Vagina (tissue), 2 donors: ENCODE measurements at places on chromosomes 6 and 20.

DNA sequence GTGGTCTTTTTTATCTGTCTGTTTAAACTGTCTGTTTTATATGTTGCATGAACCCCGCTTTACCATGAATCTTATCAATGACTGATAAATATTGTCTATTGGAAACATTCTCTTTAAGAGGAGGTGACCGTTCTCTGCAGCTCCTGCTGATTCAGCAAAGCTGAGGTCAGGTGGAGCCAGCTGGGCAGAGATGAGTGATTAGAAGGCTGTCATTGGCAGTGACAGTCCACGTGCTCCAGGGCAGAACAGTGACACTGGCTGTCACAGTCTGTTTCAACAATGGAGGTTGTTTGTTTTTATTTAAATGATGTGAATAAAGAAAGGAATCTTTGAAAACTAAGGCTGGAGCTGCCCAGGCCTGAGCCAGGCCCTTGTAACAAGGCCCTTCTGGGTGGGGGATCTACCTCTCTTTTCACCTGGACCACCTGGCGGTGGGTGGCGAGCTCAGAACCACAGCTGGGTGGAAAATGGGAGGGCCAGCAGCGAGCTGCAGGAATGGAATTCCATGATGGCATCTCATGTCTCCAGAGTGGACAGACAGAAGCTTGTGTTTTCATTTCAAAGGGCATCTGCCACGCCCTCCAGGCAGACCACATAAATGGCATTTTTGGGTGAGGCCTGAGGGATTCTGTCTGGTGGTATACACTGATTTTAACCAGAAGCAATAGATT, 12.6 kb downstream of the SYNJ2 start:
- DNase-seq: no peak

GRCh38 chr20:50930139-50930975, 880 bp downstream of the ADNP start:
- DNase-seq: no peak

DNA sequence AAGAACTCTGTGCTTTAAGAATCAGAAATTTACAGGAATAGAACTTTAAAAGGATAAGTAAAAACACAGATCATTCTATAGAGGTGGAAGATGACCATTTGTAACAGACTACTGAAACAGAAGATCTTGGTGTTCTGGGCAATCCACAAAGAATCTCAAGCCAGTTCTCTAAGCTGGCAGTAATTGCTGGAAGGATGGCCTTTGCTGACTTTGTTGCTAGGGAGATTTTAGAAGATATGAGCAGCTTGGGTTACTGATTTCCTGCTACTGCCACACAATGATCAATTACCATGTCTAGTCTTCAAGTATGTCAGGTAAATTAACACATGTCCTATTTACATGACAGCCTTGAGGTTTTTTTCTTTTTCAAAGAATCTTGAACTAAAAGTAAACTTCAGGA, 31.1 kb downstream of the SNAP91 start:
- no peak for DNase-seq

DNA sequence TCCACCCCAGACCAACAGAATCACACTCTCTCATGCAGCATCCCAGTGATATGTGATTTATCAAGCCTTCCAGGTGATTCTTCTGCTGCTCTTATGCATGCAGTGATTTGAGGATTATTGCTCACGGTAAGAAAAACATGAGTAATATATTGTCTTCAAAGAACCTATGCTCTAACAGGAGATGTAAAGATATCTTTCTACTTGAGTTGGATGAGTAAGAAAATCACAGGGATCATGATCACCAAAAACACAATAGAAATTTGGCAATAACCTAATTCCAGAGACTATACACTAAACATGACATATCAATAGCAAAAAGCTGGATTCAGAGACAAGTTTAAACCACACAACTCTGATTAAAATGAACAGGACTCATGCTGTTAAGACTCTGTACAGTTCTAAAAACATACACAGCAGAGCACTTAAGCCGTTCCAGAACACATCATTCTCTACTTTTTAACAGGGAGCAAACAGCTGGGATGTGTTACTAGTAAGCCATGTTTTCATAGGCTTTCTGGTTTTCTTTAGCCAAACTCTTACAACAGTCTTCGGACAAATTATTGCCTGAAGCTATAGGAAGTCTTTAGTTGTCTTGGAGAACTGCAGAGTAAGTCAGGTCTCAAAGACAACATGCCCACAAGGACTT, 568.6 kb downstream of the HAO1 start:
- no peak for DNase-seq

- no peak for DNase-seq
Observed at GRCh38 chr20:12049125-12049524, 131.4 kb downstream of the BTBD3 start.

GRCh38 chr6:127496471-127496870, 22.7 kb downstream of the MTCL3 start:
- no peak for DNase-seq

DNA sequence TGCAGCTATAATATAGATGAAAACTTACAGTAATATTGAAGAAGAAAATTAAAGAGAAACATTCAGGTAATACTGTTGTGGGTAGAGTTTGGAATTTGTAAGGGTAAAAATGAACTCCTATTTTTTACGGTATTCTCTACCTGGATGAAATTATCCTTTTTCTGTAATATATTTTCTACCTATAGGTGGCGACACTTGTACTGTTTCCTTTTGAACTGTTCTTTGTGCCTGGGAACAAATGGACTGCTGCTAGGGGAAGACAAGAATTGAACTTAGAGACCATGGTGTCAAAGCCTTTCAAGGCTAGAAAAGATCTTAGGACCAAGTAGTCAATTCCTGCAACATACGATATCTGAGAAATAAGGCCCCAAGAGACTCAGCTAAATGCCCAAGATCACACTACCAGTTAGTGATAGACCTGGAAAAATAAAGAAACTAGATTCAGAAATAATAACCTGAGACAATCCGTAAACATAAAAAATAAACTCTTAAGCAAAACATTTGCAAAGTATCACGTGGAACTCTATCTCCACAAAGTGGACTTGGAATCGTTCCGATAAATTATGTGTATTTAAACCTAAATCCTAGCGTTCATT, 383.8 kb downstream of the TFAP2A start:
- no peak for DNase-seq

- no peak for DNase-seq
Observed at GRCh38 chr20:9323622-9324021, 190.8 kb upstream of the LAMP5 start.

DNA sequence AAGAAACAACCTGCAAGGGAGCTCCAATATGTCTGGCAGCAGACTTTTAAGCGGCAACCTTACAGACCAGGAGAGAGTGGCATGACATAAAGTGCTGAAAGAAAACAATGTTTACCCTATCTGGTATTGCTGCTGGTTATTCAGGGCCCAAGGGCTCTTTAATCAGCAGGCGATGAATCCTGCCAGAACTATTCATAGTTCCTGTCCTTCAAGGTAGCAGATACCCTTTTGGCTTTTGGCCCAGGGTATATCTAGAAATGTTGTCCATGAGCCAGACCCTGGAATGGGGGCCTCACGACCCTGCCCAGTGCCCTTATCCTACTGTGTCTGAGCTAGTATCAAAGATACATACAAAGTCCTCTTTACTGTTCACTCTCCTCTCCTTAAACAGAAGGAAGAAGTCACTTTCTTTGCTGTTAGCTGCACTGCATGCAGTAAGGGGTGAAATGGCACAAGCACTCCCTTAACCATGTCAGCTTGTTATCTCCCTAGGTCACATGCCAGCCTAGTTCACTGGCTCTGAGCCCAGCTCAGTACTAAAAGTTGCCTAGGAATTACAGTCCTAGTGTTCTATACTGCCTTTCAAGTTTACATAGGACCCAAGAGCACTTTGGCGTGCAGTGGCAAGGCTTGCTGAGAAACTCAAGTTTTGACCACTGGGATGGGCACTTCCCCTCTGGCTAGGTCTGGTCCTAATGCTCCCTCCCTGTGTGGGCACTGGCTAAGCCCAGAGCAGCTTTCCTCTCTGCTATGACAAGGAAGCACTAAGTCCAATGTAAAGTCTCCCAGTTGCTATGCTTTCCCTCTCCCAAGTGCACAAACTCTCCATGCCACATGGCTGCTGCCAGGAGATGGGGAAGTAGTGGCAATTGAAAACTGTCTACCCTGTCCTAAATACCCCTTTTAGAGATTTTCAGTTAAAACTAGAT, 122.0 kb downstream of the HTR1B start:
- no peak for DNase-seq

- DNase-seq: no peak
Observed at GRCh38 chr6:41371461-41371991, 36.1 kb downstream of the NCR2 start.

DNA sequence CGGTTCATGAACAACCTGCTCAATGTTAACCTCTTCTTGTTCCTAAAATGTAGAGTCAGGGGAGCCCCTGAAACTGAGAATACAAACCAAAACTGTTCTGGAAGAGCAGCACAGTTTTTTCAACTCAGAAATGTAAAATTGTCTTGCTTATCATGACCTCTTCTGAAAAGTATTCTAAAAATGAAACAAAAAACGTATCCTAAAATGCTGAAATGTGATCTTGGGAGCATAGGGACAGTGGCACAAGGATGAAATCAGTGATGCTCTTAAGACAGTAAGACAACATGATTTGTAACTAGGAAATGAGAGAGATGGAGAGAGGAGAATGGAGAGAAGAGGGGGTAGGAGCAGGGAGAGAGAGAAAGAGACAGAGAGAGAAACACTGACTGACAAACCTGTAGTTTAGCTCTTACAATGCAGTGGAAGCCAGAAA, 27.5 kb downstream of the NCOA7 start:
- DNase-seq: no peak
